Stimulated activated CD8-positive, alpha-beta memory T cell treated with anti-CD3 and anti-CD28 coated beads, Interleukin-12 subunit alpha, Interleukin-12 subunit beta, amount 100 ng/mL, for 4 hours (primary cell): ENCODE measurements at places on chromosomes 4 and X.
A peak's percentile ranks its signal among the peaks of the same experiment; 100 is the strongest.

- no peak for DNase-seq
These were observed 47.0 kb upstream of the SLC34A2 start for GRCh38 chr4:25608644-25609043.

DNA sequence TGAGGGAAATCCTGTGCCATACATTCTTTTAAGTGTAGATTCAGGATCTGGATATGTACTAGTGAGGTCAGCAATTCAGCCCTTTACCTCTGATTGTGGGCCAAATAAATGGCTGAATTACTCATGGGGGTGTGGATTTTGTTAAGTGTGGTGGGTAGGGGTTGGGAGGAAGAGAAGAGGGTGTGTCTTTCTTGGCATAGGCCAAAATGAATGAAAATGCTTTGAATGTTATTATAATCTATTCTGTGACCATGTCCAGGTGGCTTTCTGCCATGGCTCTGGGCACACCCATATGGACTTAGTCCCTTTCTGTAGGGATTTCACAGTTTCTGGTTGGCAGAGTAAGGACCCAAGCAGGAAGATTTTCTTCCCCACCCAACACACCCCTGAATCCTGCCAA, 244.3 kb downstream of the CBR4 start:
- no peak for DNase-seq

GRCh38 chr4:1248245-1249147, at the start of gene CTBP1:
CTBP1 (minus strand) TSS chr4:1249130; CDS start chr4:1241331, 7,799 bp downstream.
- peak; percentile 82 for DNase-seq

GRCh38 chr4:94676970-94677369, 80.8 kb upstream of the BMPR1B start:
- no peak for DNase-seq

DNA sequence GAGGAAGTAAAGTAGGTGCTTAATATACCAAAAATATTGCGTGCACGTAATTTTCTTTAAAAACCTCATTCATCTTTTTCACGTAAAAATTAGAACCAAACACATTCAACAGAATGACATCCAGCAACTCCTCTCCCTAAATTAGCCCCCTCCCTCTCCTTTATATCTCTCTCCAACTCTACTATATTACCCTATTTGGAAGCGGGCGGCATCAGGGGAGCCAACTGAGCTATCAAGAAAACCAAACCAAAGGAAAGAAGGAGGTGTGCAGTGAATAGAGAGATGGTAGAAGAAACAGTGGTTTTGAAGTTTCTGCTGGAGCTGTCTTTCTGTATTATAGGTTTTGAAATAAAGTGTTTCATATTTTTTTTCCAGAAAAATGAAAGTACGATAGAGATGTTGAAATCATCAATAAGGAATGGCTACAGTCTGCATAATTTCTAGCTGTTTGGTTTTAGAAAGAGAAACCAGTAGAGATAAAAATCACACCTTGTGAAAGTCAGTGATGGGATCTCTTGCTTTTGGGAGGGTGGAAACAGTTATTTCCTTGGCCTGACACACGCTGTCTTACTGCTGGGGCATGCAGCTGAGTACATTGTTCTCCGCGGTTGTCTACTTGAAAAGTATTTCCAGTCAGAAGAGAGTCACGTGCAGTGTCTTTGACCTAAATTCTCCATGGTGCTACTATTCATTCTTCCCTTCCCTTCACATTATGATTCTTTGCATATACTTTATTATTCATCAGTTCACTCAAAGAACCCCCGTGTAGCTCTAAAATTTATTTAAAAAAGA, 94.1 kb upstream of the WDR17 start:
- DNase-seq, result no peak

- no peak for DNase-seq
These were observed 1002.9 kb upstream of the IGFBP7 start for GRCh38 chr4:58113126-58113525.

DNA sequence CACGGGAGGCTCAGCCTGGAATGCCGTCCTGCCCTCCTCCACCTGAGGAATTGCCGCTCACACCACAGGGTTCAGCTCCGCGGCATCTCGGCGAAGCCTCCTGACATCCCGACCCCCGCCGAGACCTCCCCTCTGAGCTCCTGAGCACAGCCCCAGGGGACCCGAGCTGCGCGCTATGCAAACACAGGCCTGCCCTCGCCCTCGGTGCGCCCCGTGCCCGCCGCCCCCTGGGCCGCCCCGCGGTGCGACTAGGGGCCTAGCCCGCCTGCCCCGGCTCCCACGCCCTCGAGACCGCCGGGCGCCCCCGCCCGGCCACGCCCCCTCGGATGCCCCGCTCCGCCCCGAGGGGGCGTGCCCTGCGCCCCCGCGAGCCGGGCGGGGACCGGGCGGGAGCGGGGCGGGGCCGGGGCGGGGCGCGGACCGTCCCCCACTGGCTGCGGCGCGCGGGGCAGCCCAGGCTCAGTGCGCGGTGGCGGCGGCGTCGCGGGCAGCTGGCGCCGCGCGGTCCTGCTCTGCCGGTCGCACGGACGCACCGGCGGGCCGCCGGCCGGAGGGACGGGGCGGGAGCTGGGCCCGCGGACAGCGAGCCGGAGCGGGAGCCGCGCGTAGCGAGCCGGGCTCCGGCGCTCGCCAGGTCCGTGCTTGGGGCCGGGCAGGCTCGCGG, at the start of gene FGFR3:
FGFR3 (plus strand) TSS at position 462 of the 664 bp plus-strand sequence. CDS start 642 bp downstream, outside the sequence.
- DNase-seq, result peak; percentile 27

DNA sequence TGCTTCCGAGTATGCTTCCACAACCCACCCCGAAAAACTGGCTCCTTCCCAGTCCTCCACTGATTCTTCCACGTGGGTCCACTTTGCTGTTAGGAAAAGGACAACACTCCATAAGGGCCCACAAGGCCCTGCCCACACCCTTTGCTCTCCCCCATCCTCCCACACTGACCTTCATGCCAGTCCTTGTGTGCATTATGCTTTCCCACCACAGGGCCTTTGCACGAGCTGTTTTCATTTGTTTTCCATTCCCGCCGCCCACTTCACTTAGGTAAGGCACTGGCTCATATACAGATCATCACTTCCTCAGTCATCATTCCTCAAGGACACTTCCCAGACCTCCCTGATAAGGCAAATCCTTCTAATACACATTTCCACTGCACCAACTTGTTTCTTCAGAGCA, 16.8 kb upstream of the SEL1L3 start:
- DNase-seq, result no peak
